Prostate gland (tissue), 2 donors: ENCODE measurements at places on chromosomes 11 and 22.

- no peak for DNase-seq
Observed at GRCh38 chr22:24209687-24210086, 28.4 kb downstream of the SUSD2 start.

- peak; percentile 64 for DNase-seq
Observed at GRCh38 chr11:27183672-27184457, 143.2 kb downstream of the BBOX1 start.

DNA sequence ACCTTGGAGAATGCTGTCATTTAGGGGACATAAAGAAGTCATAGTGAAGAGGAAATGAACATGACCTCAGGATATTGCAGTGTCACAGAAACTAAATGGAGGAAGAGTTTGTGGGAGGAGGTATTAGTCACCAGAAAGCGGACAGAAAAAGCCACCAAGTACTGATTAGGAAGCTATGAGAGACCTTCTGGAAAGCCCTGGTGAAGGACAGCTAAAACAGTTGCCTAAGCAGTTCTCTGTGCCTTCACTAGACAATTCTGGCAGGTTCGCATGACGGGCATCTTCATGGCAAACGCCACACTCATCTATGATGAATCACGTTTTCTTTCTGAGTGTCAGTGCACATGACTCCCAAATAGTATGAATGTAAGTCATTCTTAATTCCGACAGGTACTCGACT lies 325.8 kb downstream of the C11orf87 start:
- no peak for DNase-seq

DNA sequence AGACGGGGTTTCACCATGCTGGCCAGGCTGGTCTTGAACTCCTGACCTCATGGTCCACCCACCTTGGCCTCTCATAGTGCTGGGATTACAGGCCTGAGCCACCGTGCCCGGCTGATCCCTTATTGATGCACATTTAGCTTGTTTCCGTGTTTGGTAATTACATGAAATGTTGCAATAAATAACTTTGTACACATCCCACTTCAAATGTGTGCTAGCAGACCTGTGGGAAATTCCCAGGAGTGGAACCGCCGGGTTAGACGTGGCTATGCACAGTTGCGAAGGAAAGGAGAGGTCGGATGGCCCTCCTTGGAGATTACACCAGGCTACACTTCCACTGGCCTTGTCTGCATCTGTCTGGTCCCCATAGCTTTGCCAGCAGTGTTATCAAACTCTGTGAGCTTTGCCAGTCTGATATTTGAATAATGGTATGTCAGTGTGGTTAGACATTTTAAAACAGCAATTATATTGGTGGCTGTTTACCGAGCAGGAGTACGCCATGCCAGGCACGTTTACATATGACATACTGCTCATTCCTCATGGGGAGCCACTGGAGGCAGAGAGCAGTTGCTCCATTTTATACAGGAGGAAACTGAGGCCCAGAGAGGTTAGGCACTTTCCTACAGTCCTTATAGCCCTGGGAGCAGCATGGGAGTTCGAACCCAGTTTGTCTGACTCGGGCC lies 27.2 kb upstream of the SYT7 start:
- peak; percentile 60 for DNase-seq

DNA sequence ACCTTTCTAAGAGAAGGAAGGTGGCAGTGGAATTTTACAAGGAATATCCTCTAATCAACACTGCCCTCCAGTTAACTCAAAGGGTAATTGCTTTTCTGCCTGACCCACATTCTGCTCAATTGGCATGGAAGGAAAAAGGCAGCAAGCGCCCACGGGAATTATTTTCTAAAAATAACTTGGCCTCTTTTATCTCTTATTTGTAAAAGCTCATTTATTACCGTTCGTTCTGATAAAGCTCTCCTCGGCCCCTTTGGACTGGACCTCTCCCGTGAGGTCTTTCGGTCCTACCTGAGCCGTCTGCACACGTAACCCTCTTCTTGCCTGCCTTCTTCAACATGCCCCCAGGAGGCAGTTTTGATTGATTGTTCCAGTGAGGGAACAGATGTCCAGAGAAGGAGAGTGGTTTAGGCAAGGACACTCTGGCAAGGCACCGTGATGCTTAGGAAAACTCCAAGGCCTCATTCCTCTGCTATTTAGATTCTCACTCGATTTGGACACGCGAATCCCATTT lies 53.2 kb upstream of the CRTAM start:
- DNase-seq, result no peak

- DNase-seq, result no peak
Observed at GRCh38 chr22:40055143-40055883, 60.6 kb downstream of the FAM83F start.

DNA sequence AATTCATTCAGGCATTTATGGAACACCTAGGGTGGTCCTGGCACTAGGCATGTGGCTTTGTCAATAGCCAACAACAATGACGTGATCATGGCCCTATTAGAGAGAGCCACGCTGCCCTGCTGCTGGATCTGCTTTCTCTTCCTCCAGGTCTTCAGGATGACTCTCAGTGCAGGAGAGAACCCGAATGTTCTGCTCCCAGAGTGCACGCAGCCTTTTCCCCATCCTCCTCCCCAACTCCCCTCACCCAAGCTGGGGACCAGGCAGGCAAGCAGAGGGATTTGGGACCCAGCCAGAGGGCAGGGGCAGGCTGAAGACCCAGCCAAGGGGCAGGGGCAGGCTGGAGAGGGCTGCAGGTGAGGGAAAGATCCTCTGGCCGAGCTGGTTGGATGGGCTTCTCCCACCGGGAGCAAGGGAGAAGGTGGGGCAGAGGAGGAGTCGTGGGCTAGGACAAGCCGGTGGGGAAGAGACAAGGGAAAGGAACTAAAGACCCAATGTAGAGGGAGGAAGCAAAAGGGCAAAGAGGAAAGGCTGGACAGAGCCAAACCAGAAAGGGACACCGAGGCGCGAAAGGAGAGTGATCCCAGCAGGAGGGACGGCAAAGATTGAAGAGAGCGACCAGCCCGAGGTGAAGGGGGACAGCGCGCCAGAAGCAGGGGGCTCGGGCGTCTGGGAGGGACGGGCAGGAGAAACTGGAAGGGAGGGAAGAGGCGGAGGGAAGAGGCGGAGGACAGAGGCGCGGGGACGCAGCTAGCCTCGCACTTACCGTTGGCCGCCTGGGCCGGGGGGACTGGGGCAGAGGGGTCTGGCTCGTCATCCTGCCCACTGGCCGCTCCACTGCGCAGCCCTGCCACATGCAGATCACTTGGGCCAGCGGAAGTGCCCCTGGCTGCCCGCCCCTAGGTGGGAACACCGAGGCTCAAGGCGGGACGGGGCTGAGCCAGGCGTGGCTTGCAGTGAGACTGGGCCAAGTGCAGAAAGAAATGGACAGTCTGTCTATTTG lies at the start of gene KCTD14:
Gene KCTD14 (minus strand): TSS at position 880 of the 1,000 bp plus-strand sequence. CDS start 27 bp downstream, at position 853.
- peak; percentile 37 for DNase-seq

DNA sequence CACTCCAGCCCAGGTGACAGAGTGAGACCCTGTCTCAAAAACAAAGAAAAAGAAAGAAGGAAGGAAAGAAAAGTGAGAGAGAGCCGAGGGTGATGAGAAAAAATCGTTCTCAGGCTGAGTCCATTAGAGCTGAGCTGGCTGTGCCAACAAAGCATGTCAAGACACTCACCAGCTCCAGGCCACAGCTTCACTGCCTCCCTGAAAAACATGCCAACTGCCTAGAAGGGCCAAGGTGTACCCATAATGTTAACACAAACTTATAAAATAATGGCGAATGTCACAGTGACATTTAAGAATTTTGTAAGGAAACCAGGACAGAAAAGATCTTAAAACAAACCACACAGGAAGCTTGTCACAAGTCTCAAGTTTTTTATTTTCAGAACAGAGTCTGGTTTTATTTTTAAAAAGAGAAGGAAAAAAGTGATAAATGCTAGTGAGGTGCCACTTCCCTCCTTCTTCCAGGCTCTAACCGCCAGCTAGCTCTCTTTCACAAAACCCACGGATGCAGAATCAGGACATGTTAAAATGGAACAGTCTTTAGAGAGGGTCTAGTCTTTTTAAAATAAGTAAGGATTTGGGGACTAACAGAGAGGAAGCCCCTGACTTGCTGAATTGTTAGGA lies 5.1 kb downstream of the TMEM121B start:
- DNase-seq, result peak; percentile 77

- no peak for DNase-seq
Observed at GRCh38 chr11:114090976-114091375, 31.5 kb downstream of the ZBTB16 start.

GRCh38 chr11:79227767-79228755 lies 212.8 kb downstream of the TENM4 start:
- DNase-seq, result no peak

DNA sequence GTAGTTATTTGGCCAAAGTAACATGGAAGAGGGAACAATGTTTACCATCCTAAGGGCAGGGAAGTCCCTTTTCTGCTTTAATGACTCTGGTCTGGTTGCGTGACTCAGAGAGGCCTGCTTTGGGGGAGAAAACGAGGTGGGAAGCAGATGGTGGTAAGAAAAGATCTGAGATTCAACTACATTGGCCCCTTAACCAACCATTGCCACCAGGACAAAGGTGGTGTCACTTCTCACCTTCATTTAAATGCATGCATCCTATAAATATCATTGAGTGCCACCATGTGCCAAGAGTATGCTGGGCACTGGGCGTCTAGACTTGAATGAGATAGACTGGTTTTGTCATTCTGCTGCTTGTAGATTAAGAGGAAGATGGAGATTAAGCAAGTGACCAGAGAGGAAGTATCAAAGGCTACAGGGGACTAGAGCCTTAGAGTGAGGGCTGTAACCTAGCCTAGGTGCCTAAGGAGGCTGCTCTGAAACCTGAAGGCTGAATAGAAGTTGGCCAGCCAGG lies 3.6 kb upstream of the SORL1 start:
- no peak for DNase-seq

- DNase-seq, result no peak
Observed at GRCh38 chr11:70779433-70780245, 381.3 kb downstream of the CTTN start.

DNA sequence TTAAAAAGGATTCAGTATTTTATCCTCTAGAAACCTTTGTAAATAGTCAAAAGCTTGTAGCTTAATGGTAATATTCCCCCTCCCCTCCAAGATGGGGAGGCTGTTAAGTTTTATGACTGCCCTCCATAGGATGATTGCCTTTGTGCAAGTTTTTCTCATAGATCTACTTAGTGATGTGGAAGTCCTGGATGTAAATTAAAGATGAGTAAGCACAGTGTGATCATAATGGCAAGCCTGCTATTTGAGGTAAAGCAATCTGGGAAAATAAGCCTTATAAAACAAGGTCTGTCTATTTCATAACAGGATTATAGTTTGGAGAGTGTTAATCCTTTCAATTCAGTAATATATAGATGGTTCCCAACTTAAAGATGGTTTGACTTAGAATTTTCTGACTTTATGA lies 216.3 kb downstream of the DDX10 start:
- DNase-seq, result no peak

DNA sequence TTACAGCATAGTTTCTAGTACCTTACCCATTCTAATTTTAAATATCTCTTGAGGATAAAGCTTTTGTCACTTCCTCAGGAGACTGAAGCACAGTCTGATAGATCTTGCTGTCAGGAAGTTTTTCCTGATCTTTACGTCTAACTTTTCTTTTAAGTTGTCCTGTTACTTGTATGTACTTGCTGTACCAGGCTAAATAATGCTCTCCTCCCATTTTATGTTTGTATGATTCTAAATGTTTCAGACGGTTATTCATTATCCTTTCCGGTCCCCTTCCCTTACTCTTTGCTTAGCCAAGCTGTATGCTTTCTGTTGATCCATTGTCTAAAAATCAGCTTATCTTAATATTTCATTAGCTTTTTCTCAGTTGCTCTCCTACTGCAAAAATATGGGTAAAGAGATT lies 6.0 kb downstream of the ARHGEF12 start:
- no peak for DNase-seq

GRCh38 chr11:20671856-20672546 lies 2.6 kb downstream of the NELL1 start:
- no peak for DNase-seq

DNA sequence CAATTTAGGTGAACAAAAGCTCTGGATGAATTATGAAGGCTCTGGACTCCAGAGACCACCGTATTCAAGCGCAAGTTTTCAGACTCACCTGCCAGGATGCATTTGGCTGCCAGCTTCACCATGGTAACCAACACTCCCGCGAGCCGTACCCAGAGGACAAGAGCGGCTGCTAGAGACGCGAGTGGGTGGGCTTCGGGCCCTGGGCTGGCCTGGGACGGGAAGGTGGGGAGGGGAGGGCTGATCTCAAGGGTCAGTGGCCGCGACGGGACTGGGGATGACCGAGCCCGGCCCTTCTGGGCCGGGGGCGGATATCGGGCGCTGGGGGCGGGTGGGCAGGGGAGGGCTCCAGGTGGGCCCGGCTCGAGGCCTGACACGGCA lies 344 bp downstream of the IFT27 start:
- peak; percentile 39 for DNase-seq

DNA sequence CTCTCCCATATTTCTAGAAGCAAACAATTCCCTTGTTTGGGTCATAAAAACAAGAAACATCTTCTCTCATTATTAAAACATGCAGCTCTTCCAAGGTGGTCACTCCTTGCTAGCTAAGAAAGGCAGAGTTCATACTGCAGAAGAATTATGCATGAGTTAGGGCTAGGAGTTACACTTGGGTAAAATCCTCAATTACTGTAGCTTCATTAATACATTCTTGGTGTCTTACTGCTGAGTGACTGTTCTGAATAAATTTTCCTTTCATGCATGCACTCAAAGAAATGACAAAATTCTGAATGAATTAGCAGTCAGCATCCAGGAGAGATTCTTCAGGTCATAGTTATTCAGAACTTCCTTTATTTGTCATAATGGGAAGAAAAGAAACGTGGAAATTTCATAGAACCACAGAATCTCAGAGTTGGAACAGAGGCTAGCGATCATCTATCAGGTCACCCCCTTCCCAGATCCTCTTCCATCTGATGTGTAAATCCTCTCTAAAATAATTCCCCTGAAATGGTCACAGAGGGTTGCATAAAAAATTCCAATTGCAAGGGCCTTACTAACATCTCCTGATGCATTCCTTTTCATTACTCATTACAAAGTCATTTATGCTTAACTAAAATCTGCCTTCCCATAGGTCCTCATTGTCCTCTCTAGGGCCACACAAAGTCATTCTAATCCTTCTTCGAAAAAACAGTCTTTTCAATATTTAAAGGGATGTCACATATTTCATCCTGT lies 771.5 kb downstream of the DLG2 start:
- DNase-seq, result no peak

DNA sequence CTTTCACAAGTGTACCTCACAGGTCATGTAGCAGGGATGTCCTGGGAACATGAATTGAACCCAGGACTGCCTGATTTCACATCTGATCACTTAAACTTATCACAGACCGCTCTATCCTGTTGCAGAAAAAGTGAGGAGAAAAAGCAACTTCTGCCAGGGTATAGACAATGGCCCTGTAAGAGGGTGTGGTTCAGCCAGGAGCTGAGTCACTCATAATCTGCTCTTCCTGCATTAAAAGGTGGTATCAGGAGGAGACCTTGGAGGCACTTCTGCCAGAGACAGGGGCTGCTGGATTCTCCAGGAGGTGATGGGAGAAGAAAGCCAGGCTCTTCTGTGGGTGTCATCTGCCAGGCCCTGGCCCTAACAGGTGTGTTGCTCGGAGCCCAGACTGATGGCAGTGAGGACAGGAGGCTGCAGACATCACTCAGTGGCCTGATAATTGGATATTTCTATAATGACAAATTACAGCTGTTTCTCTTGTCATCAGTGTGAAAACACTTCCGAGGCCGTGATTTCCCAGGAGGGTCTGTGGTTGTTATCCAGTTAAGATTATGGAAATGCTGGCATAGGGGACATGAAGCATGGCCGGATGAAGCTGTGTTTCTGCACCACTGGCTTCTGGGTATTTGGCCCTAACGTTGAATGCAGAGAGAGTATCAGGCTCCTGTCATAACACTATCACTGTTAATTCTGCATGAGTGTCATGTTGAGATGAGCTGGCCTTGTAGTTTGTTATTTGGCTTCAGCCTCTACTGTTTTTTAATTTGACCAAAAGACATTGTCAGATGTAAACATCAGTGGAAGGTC lies 125.1 kb upstream of the ZBED5 start:
- DNase-seq, result no peak

GRCh38 chr22:49657275-49657973 lies 170.2 kb downstream of the BRD1 start:
- DNase-seq, result peak; percentile 14
